Stimulated activated CD4-positive, alpha-beta T cell treated with anti-CD3 and anti-CD28 coated beads, TNF-alpha, amount 100 ng/mL, for 4 hours (primary cell): ENCODE measurements at places on chromosomes 13 and 19.

- DNase-seq = no peak
These were observed 5.0 kb downstream of the FPR3 start for GRCh38 chr19:51799774-51800472.

DNA sequence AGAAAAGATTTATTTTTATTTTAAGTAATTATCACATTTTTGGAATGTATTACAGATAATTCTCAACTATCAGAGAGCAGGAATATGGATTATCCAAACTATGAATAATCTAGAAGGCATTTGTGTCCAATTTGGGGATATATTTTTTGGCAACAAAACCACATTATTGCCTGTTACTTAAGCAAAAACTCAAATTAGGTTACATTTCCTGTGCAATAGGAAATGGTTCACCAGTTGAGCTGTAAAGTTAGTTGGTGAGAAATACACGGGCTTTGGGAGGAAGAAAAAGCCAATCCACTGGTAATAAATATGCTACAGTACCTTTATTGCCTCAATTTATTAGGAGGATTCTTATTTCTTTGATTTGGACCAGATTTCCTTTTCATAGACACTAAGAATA, 1075.2 kb downstream of the PCDH9 start:
- DNase-seq = no peak

DNA sequence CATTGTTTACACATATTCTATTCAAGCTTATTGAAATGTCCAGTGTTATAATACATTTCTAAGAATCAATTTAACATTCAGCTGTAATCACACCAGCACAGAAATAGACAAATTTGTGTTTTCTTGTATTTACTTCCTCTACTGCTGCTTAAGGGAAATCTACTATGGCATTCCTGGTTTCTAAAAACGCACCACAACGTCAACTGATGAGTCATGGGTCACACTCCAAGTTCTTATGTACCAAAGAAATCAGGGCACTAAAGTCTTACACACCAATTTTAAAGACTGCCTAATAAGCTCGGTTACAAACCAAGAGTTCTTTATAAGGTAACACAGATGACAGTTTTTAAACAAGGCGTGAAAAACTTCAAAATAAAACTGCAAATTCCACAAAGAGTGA, 13.2 kb downstream of the LNX2 start:
- DNase-seq = no peak

GRCh38 chr19:40682431-40682964, 8.0 kb downstream of the NUMBL start:
- DNase-seq = no peak

GRCh38 chr19:1459479-1459878, 9.6 kb downstream of the APC2 start:
- no peak for DNase-seq

DNA sequence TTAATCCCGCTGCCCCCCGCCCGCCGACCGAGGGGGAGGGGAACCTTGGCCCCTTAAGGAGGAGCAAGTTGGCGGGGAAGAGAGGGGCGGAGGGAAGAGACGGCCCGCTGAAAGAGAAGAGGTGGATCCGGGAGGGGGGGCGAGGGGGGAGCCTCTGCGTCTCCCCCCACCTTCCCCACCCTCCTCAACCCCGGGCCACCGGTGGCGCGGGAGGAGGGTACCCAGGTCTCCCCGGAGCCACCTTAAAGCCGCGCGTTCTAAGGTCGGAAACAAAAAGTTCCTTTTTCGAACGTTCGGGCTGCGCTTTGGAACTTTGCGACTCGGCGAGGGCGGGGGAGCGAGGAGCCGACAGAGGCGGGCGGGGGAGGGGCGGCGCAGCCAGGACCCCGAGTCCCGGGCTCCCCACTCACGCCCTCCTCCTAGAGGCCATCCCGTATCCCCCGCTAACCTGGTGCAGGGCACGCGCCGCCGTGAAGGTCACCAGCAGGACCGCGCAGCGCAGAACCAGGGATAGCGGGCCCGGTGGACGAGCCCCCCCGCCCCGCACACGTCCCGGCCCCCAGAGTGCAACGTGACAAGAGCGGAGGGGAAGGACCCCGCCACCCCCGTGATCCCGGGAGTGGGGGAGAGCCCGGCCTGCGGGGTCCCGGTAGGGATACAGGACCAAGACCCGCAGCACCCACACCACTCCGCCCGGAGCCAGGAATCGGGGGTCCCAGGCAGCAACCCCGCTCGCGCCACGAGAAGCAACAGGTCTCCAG, 659 bp downstream of the ERF start:
- peak; percentile 69 for DNase-seq

GRCh38 chr13:78046331-78046730, 127.7 kb upstream of the EDNRB start:
- DNase-seq = no peak

DNA sequence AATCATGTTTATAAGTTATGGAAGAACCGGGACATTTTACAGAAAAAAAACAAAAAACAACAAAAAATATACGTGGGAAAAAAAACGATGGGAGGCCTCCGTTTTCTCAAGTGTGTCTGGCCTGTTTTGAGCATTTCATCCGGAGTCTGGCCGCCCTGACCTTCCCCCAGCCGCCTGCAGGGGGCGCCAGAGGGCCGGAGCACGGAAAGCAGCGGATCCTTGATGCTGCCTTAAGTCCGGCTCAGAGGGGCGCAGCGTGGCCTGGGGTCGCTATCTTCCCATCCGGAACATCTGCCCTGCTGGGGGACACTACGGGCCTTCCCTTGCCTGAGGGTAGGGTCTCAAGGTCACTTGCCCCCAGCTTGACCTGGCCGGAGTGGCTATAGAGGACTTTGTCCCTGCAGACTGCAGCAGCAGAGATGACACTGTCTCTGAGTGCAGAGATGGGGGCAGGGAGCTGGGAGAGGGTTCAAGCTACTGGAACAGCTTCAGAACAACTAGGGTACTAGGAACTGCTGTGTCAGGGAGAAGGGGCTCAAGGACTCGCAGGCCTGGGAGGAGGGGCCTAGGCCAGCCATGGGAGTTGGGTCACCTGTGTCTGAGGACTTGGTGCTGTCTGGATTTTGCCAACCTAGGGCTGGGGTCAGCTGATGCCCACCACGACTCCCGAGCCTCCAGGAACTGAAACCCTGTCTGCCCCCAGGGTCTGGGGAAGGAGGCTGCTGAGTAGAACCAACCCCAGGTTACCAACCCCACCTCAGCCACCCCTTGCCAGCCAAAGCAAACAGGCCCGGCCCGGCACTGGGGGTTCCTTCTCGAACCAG, 1.8 kb upstream of the APOE start:
- DNase-seq = peak; percentile 58

DNA sequence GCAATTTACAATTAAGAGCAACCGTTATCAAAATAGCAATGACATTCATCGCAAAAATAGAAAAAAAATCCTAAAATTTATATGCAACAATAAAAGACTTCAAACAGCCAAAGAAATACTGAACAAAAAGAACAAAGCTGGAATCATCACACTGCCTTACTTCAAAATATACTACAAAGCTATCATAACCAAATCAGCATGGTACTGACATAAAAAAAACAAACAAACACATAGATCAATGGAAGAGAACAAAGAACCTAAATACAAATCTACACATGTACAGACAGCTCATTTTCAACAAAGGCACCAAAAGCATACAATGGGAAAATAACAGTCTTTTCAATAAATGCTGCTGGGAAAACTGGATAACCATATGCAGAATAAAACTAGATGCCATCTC, 6.4 kb downstream of the ZNF562 start:
- no peak for DNase-seq

- no peak for DNase-seq
These were observed 164.1 kb downstream of the KDM4B start for GRCh38 chr19:5132698-5133651.

DNA sequence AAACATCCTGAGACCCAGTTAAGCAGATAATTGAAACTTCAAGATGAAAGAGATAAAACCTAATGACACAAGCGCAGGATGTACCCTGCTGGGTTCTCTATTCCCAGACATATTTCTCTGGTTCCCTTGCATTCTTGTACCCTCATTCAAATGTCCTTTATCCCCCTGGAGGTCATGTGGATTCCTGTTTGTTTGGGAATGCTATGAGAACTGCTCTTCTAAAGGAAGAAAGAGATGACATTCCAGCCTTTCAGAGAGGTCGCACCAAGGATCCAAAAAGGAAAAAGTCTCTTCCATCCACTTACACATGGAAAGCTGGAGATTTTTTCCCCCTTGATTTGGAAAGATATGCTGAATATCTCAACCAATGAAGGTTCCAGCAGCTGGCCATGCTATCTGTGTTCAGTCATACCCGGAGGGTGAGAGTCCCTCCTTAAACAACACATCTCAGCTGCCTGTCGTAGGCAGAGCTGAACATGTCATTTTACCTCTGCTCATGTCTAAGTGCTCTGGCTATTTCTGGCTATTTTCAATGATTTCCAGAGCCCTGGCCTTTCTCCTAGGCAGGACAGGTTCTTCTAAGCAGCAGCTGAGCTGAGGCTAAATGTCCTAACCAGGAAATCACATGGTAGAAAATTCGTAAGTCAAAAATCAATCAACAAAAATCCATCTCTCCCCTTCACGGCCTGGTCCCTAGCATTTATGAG, 52.5 kb downstream of the C13orf42 start:
- DNase-seq = no peak
